Smooth muscle cell of bladder (primary cell): ENCODE measurements at places on chromosomes 6 and 20. TPM values are rescaled to one million over a fixed set of nuclear protein-coding genes. Genes with fewer than 3 reads are reported as not detected.

DUSP22 gene
- total RNA-seq, result 9.5 and 14.7 TPM in 2 replicates

BPI gene
- not detected in 2 replicates for total RNA-seq

APMAP gene
- 125 and 141 TPM in 2 replicates for total RNA-seq

KCNK5 gene
- total RNA-seq, result not detected in 2 replicates

CD93 gene
- total RNA-seq, result 0.14 and 2.1 TPM in 2 replicates

TSHZ2 gene
- total RNA-seq, result 0.43 and 1.8 TPM in 2 replicates

BNIP5 gene
- total RNA-seq, result not detected in 2 replicates

KCNK17 gene
- not detected in 2 replicates for total RNA-seq

NKX2-4 gene
- total RNA-seq, result not detected in 2 replicates

RGS17 gene
- total RNA-seq, result 6.5 and 9.2 TPM in 2 replicates

WFDC5 gene
- total RNA-seq, result not detected in 2 replicates

FBXO5 gene
- total RNA-seq, result 2.8 and 3.8 TPM in 2 replicates

CCM2L gene
- total RNA-seq, result not detected in 2 replicates

CRNKL1 gene
- total RNA-seq, result 27.2 and 31.4 TPM in 2 replicates

SLC44A4 gene
- not detected in 2 replicates for total RNA-seq

C20orf202 gene
- not detected in 2 replicates for total RNA-seq

KIF13A gene
- 48.8 and 72.6 TPM in 2 replicates for total RNA-seq

KCNQ5 gene
- 0.57 and 1.7 TPM in 2 replicates for total RNA-seq

SGK2 gene
- 0.14 and 0.28 TPM in 2 replicates for total RNA-seq

MUC22 gene
- not detected in 2 replicates for total RNA-seq

HLA-DRA gene
- total RNA-seq, result 0.09 TPM in 1 of 2 replicates, not detected in the other

TDRD6 gene
- 0.46 and 0.57 TPM in 2 replicates for total RNA-seq

LY6G5B gene
- total RNA-seq, result 2.1 and 2.6 TPM in 2 replicates

HAO1 gene
- not detected in 2 replicates for total RNA-seq

IL17F gene
- total RNA-seq, result not detected in 2 replicates

CTCFL gene
- total RNA-seq, result not detected in 2 replicates

TBX18 gene
- 20.5 and 34.9 TPM in 2 replicates for total RNA-seq

OR2H2 gene
- not detected in 2 replicates for total RNA-seq

ADGRG6 gene
- 6.4 and 8.1 TPM in 2 replicates for total RNA-seq

OR2J3 gene
- total RNA-seq, result not detected in 2 replicates

SLC17A1 gene
- total RNA-seq, result not detected in 2 replicates

SSTR4 gene
- not detected in 2 replicates for total RNA-seq

SALL4 gene
- 0.28 and 0.43 TPM in 2 replicates for total RNA-seq

NRSN1 gene
- total RNA-seq, result not detected in 2 replicates

GABRR1 gene
- not detected in 2 replicates for total RNA-seq

CD109 gene
- 18.6 and 19.4 TPM in 2 replicates for total RNA-seq

C20orf96 gene
- 2.4 and 2.6 TPM in 2 replicates for total RNA-seq

CCN2 gene
- total RNA-seq, result 25.3 and 33.3 TPM in 2 replicates

CPXM1 gene
- total RNA-seq, result 0.71 and 1.2 TPM in 2 replicates

CAGE1 gene
- total RNA-seq, result 0.09 and 0.14 TPM in 2 replicates

IMPG1 gene
- not detected in 2 replicates for total RNA-seq

LATS1 gene
- 4.9 and 5.0 TPM in 2 replicates for total RNA-seq

KLC4 gene
- 15.5 and 18.7 TPM in 2 replicates for total RNA-seq

DNAH8 gene
- total RNA-seq, result 0.09 TPM in 1 of 2 replicates, not detected in the other

BHLHE23 gene
- total RNA-seq, result not detected in 2 replicates

TMEM244 gene
- not detected in 2 replicates for total RNA-seq

CD24 gene
- total RNA-seq, result 0.57 and 0.83 TPM in 2 replicates

CALHM4 gene
- not detected in 2 replicates for total RNA-seq

ESR1 gene
- 0.71 and 0.92 TPM in 2 replicates for total RNA-seq

DACT2 gene
- total RNA-seq, result 0.85 and 1.0 TPM in 2 replicates
